Calu3 (cell line): ENCODE measurements at places on chromosomes 12 and 14. TPM values are rescaled to one million over a fixed set of nuclear protein-coding genes. Genes with fewer than 3 reads are reported as not detected.

DNA sequence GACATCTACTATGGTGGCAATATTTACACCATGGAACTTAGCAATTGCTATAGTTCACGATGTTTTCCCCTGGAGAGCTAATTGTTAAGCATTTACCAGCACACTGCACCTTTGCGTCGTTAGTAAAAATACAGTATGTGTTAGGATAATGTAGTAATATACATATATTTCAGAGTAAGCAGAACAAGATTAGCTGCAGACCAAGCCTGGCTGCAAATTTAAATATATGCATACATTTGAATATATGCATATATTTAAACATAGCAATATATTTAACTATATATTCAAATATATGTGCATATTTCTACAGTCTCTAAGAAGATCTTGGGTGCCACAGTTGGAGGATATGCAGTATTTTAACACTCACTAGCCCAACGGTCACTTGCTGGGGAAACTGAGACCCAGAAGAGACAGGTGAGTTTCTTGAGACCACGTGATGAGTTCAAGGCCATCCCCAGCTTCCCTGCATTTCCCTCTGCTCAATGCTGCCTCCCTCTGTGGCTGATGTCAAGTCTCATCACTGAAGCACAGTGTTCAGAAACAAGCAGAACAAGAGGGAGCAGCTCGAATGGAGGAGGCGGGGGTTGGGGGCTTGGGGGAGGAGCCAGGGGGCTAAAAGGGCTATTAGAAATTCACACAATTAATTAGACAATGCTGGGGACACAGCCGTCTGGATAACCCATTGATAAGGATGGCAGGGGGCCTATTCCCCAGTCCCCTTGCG lies 708.0 kb downstream of the MED13L start:
- H3K27ac ChIP-seq, result no peak overlapping the region
- H3K27me3 ChIP-seq, result no peaks in the 10 kb centered on the region
- H3K36me3 ChIP-seq, result no peaks in the 10 kb centered on the region
- no peak for DNase-seq
- H3K4me3 ChIP-seq, result no peak overlapping the region

DNA sequence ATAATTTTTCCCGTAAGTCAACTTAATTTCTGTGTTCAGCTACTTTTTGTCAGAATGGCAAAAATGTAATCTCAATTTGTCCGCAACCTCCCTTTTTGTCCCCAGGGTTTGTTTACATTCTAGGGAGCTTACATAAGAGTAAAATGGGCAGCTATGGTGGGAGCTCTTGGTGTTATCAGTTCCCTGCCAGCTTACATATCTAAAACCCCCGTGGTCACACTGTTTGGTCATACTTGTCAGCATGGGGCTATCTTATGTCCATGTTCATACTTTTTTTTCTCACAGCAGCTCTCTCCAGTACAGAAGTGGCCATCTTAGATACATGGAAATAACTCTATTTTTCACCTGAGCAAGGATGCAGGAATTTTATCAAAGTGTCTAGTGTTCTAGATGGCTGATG lies 16.7 kb downstream of the SLCO1C1 start:
- no peaks in the 10 kb centered on the region for H3K27me3 ChIP-seq
- H3K4me3 ChIP-seq, result no peak overlapping the region
- no peaks in the 10 kb centered on the region for H3K4me1 ChIP-seq
- no peaks in the 10 kb centered on the region for H3K36me3 ChIP-seq

DNA sequence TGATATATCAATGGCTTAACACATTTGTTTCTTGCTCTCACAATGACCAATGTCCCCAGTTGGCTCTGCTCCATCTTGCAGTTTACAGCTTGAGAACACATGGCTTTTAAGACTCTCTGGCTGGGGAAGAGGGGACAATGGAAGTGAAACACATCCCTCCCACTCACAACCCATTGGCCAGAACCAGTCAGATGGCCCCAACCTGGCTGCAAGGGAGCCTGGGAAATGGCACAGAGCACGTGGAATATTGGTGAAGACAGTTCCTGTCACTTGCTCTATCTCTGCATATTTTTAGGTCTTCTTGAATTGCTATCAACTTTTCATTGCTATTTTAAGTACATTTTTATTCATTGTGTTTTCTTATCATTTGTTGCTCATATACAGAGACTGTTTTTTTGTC lies 345.4 kb downstream of the MED13L start:
- no peak overlapping the region for H3K27ac ChIP-seq
- DNase-seq, result no peak
- H3K4me3 ChIP-seq, result no peak overlapping the region
- H3K27me3 ChIP-seq, result peaks cover 35% of the 10 kb centered on the region
- H3K4me1 ChIP-seq, result no peaks in the 10 kb centered on the region

GRCh38 chr14:96370528-96370927 lies 7.2 kb downstream of the GSKIP start:
- no peaks in the 10 kb centered on the region for H3K27me3 ChIP-seq
- no peak overlapping the region for H3K27ac ChIP-seq
- peaks cover 3% of the 10 kb centered on the region for H3K4me1 ChIP-seq
- no peaks in the 10 kb centered on the region for H3K36me3 ChIP-seq

DNA sequence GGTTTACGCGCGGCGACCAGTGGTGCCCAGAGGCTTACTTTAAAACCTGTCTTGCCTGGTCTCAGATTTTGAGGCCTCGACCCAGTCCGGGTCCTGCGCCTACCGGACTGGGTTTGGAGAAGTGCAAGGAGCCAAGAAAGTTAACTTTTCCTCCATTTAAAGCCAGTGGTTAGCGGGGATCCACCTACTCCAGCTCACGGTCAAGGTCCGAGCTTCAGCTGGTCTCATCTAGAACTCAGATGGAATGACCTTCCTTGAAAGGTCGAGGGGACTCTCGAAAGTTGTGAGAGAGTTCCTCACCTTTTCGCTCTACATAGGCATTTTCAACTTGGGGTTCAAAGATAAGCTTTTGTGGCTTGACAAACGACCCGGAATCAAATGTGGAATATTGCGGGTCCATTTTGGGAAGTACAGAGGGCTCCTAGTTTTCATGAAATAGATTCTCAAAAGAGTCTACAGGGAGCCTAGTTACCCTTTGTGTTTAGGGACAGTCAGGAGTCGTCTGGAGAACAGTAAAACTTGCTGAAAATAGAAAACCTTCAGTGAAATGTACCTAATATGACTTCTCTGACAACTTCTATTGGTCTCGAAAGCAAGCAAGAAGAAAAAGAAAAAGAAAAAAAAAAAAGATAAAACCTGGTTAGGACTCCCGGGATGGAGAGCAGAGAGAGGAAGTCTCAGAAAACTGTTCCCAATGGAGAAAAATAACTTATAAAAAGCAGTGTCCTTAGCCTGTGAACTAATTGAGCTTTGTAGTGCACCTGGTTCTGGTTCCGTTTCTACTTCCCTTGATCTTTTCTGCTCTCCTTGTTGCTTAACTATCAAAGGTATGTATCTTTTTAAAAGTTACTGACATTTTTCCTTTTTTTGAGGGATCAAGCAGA lies 1.4 kb downstream of the KCNMB4 start:
- no peaks in the 10 kb centered on the region for H3K27me3 ChIP-seq
- H3K4me1 ChIP-seq, result peaks cover 18% of the 10 kb centered on the region
- peak overlapping the region; percentile 86 for H3K27ac ChIP-seq
- no peak for DNase-seq
- peaks cover 30% of the 10 kb centered on the region for H3K36me3 ChIP-seq

GRCh38 chr14:58245562-58245961 lies 919 bp downstream of the PSMA3 start:
- H3K4me1 ChIP-seq, result peaks cover 38% of the 10 kb centered on the region
- DNase-seq, result no peak
- H3K27ac ChIP-seq, result peak overlapping the region; percentile 97
- peaks cover 61% of the 10 kb centered on the region for H3K36me3 ChIP-seq

DNA sequence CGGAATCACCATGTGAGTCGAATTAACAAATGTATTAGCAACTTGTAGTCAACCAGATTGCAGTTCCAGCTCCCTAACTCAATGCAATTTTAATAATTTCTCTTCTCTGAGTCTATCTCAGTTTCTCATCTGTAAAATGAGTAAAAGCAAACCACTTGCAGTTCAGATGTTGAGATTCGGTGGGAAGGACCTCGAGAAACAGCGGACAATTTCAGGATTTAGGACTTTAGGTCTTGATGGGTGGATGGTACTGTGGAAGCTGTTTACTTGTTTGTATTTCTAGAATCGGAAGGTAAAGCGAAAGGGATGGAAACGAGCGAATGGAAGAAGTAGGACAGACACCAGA lies 510 bp upstream of the TTC8 start:
- H3K36me3 ChIP-seq, result peaks cover 16% of the 10 kb centered on the region
- DNase-seq, result no peak
- peak overlapping the region; percentile 97 for H3K27ac ChIP-seq
- peaks cover 9% of the 10 kb centered on the region for H3K4me1 ChIP-seq
- H3K4me3 ChIP-seq, result peak overlapping the region; percentile 75

GRCh38 chr12:25364529-25365339 lies 114.0 kb upstream of the KRAS start:
- no peak overlapping the region for H3K4me3 ChIP-seq
- no peaks in the 10 kb centered on the region for H3K4me1 ChIP-seq
- H3K36me3 ChIP-seq, result no peaks in the 10 kb centered on the region
- DNase-seq, result no peak

The GALNT9 gene
- total RNA-seq, result 0.54 and 1.5 TPM in 2 replicates

The SLC10A1 gene
- total RNA-seq, result not detected in 2 replicates

The RNF212B gene
- not detected in 2 replicates for total RNA-seq

The KRT85 gene
- not detected in 2 replicates for total RNA-seq

The KITLG gene
- total RNA-seq, result 29.9 and 34.5 TPM in 2 replicates

The LRRC43 gene
- not detected in 2 replicates for total RNA-seq
